ENCODE measurements at places on chromosomes 4 and X.

DNA sequence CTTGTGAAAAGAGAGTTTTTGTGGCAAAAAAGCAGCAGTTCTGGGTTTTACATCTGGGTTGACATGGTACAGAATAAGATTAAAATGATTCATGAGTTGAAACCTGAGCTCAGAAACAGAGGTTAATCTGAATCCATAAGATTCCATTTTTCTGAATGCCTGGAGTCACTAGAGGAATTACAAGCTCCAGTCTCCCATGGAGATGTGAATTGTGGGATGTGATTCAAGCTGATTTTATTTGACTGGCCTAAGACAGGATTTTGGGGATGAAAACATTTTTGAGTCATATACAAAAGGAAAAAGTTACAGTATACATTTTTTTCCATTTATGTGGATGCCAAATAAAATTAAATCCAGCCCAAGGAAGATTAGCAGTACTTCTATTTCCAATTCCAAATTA, 161.1 kb downstream of the RBM46 start:
- no peak for DNase-seq

GRCh38 chr4:7770224-7771050, 169.2 kb downstream of the AFAP1 start:
- DNase-seq, result peak; percentile 22

- no peak for DNase-seq
Measured at GRCh38 chr4:81954271-81954670, 419.5 kb downstream of the HNRNPD start.

GRCh38 chrX:82218361-82218760, 1016.5 kb downstream of the SH3BGRL start:
- peak; percentile 0 for DNase-seq

DNA sequence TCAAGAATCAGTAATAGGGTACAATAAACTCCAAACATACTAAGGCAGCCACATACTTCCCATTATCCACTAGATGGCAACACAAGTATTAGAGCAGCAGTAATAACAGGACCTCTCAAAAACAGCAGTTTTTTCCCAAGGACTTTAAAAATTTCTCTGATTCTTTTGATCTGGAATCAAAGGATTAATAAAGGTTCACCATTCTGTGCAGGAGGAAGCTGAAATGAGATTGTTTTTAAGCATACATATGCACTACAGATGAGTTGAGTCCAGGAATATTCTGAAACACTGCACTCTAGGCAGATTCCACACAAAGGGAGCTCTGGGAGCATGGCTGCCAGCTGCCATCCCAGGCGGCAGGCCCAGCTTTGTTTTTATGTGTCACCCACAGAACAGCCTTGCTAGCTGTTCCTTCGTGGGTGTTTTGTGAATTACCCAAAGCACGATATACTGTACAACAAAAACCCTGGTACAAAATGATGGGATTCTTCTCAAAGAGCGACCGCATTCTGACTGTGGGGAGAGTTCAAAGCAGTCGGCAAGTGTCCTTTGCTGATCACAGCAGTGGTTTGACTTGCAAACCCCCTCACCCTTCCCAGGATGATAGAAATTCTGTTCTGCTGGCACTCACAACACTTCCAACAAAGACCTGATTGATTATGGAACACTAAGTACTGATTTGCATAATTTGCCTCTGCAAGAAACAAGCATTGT, 61.0 kb downstream of the STX18 start:
- no peak for DNase-seq

GRCh38 chr4:109574931-109575804, 15.1 kb downstream of the MCUB start:
- no peak for DNase-seq
